ENCODE measurements at places on chromosomes 7 and 10.

- DNase-seq, result no peak
Observed at GRCh38 chr10:71323407-71323806, 4.3 kb downstream of the SLC29A3 start.

GRCh38 chr7:150992833-150993302, 2.1 kb downstream of the NOS3 start:
- no peak for DNase-seq

- no peak for DNase-seq
Observed at GRCh38 chr10:46264336-46264735, 22.5 kb upstream of the ANTXRL start.

- DNase-seq, result no peak
Observed at GRCh38 chr7:34222722-34223121, 317.4 kb downstream of the BMPER start.

DNA sequence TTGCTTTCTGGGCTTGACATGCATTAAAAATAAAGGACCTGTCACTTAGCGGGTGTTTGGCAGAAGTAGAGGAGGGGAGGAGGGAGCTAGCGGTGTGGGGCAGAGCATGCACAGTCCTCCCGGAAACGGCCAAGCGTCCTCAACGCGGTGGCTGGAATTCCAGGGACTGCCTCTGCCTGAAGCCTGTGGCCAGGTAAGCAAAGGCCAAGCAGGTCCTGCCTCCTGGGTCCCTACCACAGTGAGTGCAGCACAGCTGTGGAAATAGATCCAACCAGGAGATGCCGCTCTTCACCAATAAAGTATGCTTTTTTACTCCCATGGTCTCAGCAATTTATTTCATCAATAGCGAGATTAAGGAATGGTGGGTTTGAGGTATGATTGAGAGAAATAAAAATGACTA, 323.4 kb downstream of the WDR37 start:
- no peak for DNase-seq

DNA sequence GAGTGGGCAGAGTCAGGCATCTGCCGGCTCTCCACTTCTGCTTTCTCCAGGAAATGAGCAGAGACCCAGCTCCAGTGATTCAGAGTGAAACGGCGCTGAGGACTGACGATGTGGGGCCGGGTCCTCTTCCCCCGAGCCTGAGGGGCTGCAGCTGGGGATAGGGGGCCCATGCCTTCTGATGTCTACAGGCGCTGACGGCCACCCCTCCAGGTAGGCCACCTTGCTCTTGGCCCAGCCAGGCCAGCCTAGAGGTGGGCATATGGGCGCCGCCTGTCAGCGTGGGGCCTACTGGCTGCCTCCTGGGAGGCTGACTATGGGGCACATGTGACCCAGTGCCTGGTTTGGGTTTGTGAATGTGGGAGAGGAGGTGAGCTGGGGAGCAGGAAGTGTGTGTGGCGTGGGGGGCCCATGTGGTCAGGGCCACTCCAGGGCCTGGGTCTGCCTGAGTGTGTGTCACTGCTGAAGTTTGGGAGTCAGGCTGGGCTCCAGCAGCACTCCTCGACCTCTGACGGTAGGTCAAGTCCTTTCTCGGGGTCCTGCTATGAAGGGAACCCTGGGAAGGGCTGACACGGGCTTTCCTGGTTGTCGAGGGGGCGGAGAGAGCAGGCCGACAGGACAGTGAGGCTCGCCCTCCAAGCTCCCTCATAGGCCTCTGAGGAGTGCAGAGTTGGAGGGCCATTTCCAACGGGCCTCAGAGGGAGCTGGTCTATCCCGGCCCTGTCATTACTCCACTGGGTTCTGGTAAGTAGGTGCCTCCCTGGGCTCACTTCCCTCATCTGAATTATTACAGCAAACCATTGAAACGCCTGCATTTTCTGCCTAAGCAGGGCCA, at the start of gene WDFY4:
TSS of gene WDFY4 (plus strand) at position 82 of the 832 bp plus-strand sequence. CDS start 24,860 bp downstream, outside the sequence.
- DNase-seq, result no peak

GRCh38 chr7:121521711-121522400, 125.7 kb upstream of the FAM3C start:
- no peak for DNase-seq

DNA sequence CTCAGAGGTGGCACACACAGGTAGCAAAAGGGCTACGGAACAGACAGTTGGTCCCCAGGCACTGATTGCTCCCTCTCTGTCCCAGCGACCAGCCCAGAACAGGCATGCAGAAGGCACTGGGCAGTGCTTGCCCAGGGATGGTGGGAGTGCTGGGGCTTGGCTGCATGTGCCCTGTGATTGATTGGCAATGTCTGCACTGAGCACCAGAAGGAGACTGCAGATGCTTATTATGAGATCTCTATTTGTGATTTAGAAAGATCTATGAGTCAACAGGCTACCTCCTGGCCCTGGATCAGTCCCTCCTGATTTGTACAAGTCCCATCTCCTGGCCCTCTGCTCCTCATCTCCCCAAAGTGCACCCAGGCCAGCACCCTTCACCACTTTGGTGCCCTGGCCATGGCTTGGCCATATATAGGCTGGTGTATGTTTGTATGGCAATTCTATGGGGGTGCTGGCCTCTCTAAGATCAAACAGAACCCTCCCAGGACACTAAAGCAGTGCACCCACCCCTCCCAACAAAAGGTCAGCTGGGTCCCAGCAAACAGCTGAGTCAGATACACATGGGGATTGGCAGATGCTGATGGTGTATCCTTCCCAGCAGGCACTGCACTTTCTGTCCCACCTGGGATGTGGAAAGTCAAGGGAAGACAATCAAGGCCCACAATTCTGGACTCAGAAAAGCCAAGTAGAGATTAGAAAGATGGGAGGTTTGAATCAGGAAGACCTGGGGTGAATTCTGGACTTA, 30.9 kb downstream of the CAMK2B start:
- DNase-seq, result no peak

- no peak for DNase-seq
Observed at GRCh38 chr10:109741712-109742111, 181.6 kb downstream of the XPNPEP1 start.

- DNase-seq, result no peak
Observed at GRCh38 chr10:15684768-15685167, 35.0 kb downstream of the ITGA8 start.

GRCh38 chr7:154096-154799, 38.1 kb upstream of the FAM20C start:
- DNase-seq, result no peak

DNA sequence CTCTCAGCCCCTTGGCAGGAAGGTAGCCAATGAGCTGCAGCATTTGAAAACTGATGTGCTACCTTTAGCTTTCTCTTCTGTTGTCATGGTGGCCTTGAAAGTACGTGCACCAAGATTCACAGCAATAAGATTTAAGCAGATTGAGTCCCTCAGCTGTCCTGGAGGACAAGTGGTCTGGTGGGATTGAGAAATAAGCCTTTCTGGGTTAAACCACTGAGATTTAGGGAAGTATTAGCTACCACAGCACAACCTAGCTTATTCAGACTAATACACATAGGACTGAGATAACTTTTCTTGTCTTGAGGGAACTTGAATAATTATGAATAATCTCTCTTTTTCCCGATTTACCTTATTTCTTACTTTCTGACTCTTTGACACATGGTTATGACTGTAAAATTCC, 324.0 kb downstream of the PTEN start:
- no peak for DNase-seq

- DNase-seq, result no peak
Observed at GRCh38 chr7:50069613-50070012, 23.4 kb downstream of the ZPBP start.

DNA sequence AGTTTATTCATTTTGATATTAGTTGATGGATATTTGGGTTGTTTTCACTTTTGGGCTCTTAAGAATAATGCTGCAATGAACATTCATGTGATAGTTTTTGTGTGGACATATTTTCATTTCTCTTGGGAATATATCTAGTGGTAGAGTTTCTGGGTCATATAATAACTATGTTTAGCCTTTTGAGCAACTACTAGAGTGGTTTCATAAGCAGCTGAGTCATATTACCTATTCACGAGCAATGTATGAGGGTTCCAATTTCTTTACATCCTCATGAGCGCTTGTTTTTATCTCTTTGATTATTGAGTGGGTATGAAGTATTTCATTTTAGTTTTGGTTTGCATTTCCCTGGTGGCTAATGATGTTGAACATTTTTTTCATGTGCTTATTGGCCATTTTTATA, 182.6 kb downstream of the PON1 start:
- no peak for DNase-seq

DNA sequence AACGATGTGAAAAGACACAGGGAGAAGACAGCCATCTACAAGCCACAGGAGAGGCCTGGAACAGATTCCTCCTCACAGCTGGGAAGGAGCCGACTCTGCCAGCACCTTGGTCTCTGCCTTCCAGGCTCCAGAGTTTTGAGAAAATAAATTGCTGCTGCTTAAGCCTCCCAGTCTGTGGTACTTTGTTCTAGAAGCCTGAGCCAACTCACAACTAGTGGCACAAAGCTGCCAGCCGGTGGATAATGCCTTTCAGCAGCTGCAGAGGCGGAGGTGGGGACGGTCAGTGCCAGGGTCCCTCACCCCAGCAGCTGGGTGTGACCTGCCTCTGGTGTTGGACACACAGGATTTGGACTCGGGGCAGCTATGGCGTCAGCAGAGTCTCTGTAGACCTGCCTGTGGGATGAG, 255.4 kb upstream of the PITRM1 start:
- no peak for DNase-seq

- no peak for DNase-seq
Observed at GRCh38 chr10:88458209-88458608, 124.9 kb downstream of the RNLS start.

DNA sequence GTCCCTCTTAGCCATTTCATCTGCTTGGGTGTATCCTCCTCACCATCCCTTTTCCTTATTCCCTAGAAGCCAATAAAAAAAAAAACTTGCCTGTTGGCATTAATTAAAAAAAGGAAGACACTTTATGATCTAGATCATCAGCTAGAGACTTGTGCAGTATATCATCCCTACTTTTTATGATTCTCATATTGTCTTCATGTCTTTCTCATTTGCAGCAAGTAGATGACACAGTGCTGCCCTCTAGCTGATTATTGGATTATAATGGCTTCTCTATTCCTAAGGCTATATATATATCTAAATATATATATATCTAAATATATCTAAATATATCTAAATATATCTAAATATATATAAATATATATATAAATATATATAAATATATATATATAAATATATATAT, 272.4 kb upstream of the LRGUK start:
- no peak for DNase-seq

DNA sequence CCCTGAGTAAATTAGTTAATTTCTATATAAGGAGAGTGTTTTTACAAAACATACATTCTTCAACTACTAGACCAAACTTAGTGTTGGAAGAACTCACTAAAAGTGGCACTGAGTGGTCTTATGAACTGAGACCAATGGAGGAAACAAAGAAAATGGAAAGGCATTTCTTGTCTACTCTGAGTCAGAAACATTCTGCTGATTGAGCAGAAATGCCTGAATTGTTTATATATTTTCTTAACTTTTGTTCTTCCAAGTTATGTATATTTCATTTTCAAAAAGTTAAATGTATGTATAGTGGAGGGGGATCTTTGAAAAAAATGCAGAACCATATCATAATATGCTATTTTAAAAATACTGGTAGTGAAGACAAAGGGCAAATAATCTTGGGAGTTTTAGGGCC, 320.7 kb downstream of the HGF start:
- no peak for DNase-seq

- no peak for DNase-seq
Observed at GRCh38 chr7:33750177-33750576, 155.2 kb upstream of the BMPER start.

DNA sequence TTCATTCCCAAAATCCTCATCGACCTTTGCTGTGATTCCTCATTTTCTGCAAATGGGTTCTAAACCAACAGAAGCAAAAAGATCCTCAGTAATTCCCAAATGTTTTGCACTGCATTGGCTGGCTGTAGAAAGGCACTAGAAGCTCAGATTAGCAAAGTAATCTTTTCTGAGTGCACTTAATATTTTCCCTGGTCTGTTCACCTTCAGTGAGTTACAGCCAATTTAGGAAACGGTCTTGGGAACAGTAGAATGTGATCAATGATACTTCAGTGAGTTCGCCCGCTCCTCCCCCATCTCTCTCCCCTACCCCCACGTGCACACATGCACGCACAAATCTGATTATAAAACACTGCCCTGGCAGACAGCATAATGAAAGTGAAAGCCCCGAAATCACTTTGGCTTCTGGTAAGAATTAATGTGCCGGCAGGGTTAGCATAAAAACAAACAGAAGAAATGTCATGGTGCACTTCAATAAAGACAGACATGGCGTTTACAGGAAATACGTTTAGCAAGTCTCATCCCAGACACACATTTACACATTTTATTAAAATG, 201.3 kb upstream of the CDCA7L start:
- DNase-seq, result no peak

DNA sequence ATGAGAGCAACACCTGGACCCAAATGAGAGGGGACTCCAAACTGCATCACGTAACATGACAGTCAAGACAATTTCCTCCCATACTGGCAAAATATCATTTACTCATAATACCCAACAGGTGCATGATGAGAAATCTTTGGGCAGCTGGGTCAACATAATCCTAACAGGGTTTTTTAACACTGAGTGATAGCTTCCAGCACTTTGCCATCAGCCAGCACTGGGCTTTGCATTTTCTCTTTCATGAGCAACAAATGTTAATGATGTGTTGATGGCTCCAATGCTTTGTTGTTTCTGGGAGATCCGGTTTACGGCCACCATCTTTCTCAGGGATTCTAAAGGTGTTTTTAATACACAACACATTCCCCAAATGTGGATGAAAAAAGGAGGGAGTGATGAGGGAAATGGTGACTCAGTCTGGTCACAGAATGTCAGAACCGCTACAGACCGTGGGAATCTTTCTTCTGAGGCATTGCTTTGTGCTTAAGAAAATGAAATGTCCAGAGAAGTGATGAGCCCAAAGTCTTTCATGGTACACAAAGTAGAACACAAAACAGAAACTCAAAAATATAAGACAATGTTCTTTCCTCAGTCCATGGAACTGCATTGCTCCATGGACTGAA, 705.7 kb upstream of the IGFBP3 start:
- no peak for DNase-seq

- DNase-seq, result no peak
Observed at GRCh38 chr7:134558370-134558769, 9.5 kb downstream of the AKR1B15 start.

- DNase-seq, result peak; percentile 57
Observed at GRCh38 chr7:100585511-100586265, at the start of gene LRCH4. LRCH4 (minus strand) TSS chr7:100586129; CDS start chr7:100586100, 29 bp downstream.
